GM12891 (cell line): ENCODE measurements at places on chromosomes 3 and 15.

DNA sequence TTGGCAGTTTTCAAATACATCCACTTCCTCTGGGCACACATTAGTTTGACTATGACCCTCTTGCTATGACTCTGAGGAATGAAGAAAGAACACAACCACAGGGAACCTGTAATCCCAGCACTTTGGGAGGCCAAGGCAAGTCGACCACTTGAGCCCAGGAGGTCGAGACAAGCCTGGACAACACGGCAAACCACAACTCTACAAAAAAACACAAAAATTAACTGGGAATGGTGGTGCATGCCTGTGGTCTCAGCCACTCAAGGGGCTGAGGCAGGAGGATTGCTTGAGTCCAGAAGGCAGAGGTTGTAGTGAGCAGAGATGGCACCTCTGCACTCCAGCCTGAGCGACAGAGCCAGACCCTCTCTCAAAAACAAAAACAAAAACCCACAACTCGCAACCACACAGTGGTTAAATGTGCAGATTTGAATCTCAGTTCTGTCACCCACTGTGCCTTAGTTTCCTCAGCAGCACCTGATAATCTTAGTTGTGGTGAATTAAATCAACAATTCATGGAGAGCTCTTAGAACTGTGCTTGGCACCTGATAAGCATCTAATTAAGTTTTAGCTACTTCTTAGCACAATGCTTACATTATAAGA is 65.7 kb downstream of the MYLK start:
- no peak for DNase-seq

DNA sequence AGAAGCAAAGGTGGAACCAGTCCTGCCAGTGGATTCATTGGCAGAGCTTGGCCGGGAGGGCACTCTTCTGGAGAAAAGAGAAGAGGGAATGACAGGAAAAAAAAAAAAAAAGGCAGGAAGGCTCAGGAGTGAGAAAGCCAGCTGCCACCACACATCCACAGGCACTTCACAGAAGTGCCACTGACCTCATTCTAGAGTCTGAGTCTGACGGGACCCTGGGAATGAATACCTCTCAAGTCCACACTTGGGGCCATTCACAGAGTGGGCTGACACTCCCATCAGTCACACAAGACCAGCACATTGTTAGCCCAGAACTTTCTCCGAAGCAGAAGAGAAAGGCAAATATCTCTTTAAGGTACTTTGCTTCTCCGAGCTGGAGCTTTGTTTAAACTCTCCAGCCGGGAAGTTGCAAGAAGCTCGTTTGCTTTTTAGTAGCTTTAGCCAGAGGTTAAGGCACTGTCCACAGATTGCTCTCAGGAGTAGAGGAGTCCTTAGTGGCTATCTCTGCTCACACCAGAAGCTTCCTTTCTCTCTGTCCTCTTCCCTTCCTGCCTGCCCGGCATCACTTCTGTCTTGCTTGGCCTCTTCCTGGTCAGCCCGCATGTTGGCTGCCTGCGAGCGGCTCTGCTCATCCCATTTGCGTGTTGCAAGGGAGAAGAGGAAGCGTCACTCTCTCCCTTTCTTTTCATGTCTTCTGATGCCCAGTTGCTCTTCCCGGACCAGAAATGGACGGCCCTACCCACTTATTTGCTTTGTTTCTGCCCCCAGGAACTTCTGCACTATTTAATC is 53.8 kb downstream of the CMTM6 start:
- no peak for DNase-seq

GRCh38 chr3:80785475-80785874 is 976.0 kb downstream of the GBE1 start:
- DNase-seq = no peak

GRCh38 chr3:155101398-155101797 is 21.3 kb downstream of the MME start:
- DNase-seq = no peak

DNA sequence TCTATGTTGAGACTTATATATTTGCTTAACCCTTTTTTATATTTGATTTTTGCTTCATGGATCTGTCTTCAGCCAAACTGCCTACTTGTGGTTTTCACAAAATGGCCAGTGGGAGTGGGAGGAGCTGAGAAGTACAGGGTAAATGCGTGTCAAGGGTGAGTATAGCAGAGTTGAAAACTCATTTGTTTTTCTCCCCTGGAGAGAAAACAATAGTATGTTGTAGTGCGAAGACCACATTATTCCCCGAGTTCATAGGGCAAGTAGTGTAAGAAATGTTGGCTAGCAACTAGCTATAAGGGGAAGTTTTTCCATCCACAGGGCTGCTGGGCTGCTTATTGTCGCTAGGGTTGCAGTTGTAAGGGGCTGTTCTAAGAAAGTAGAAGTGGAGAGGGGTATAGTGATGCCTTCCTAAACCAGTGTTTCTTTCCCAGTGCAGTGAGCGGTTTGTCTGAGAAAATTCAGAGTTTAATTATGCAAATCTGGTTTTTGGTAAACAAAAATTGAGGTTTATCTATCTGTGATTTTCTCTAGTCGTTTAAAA is 153.8 kb upstream of the AZI2 start:
- no peak for DNase-seq

GRCh38 chr3:55686426-55687254 is 199.5 kb upstream of the WNT5A start:
- DNase-seq = no peak

DNA sequence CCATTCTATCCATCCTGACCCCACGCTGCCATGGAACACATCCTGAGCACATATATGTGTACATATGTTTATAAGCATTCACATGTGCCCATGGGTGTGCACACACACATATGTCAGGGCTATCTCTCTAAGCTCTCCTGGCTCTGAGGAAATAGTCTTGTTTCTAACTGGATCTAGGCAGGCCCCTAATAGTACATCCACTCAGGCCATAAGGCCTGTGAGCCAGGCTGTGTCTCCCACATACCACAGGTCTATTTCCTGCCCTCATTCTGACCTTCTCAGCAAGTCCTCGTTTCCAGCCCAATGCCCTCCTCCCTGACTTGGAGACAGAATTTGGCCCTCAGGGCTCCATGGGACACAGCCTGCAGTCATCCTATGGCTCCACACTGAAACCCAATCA is 284.8 kb upstream of the CTNNB1 start:
- no peak for DNase-seq
